Activated CD4-positive, alpha-beta T cell treated with anti-CD3 and anti-CD28 coated beads, Interleukin-2, Interleukin-4, amounts not matched to agents 100 ng/mL and 50 ng/mL, durations not matched to agents 16 hours and 8 hours (primary cell): ENCODE measurements at places on chromosomes 13 and 19.
A peak's percentile ranks its signal among the peaks of the same experiment; 100 is the strongest.

GRCh38 chr13:33016414-33017322, at the start of gene KL:
Gene KL, plus strand, starts transcription at chr13:33016423. Its CDS starts 18 bp downstream, at chr13:33016441.
- DNase-seq = no peak

GRCh38 chr13:113548778-113549621, 35.6 kb upstream of the TFDP1 start:
- DNase-seq = no peak

GRCh38 chr13:33380487-33381079, 95.0 kb upstream of the STARD13 start:
- no peak for DNase-seq

GRCh38 chr19:51024924-51025323, 1.5 kb downstream of the KLK11 start:
- no peak for DNase-seq

- no peak for DNase-seq
These were observed 7.4 kb downstream of the HPN start for GRCh38 chr19:35048911-35049411.

DNA sequence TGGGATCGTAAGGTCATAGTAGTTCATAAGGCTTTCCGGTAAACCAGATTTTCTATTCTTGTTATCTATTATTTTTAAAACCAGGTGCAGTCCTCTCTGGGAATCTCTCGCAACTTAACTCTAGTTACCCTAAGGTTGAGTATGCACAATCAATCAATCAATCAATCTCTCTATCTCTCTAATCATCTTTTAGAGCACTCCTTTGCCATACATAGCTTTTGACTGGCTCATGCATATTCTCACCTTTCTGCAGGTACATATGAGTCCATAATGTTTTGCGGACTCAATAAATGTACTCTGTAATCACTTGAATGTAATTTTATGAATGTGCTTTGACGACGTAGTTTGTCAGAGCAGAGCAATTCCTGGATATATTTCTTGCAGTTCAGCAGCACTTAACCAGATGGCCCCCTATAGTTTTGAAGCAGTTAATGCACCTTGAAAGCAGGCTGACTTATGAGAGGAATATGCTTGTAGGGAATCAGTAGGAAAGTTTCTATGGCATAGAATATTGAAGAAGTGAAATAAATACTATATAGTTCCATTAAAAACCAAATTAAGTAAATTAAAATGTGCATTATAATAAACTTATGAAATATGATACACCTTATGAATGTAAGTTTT, 524.7 kb downstream of the GPC5 start:
- DNase-seq = no peak

DNA sequence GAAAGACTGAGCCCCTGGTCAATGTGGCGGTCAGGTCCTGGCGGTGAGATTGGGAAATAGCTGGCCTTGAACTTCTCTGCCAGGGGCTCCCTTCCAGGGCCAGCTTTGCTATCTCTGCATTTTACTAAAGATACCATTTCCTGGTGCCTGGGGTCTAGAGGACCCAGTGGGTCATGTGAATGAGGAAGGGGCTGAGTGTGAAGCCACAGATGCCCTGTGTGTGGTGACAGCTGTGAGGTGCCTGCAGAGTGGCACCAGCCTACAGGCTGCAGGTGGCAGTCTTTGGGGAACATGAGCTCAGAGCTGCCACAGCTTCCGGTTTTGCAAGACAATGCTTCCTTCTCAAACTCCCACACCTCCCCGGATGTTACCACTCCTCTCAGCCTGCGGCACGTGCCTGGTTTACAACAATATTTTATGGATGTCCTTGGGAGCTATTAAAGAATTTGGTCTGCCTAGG, 5.2 kb upstream of the MLNR start:
- peak; percentile 54 for DNase-seq

DNA sequence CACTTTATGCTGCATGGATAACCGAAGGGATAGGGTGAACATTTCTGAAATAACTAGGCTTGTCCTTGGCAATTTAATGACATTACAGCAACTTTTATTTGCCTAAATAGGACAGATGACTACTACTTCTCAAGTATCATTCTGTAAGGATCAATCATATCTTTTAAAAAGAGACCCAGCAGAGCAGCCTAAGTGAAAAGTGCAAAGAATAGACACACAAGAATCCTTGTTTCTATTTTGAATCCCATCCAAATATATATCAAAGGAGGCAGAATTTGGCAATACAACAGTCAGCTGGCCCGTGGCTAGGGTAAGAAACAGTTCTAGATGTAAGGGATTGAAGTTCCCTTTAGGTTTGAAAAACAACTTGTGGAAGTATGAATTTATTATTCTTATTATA, 6.9 kb downstream of the THSD1 start:
- DNase-seq = no peak
